Cardiac fibroblast (primary cell): ENCODE measurements at places on chromosomes 4 and X.

DNA sequence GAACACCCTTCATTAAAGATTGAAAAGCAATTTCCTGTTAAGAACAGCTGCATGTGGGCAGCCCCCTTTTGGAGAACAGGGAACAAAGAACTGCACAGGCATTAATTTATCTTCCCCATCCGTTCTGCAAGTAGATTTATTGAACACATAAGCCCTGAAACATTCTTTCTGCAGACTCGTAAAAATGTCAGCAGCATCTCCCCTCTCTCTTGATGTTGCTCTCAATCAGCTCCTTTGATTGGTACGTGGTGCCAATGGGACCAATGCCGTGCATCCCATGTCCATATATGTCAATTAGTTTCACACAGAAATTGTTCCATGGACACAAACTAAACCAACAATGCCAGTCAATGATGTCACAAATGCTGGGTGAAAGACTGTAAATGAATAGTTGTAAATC, 228.5 kb upstream of the RASGEF1B start:
- no peak for DNase-seq

- no peak for DNase-seq
Observed at GRCh38 chrX:148372925-148373324, 127.5 kb upstream of the AFF2 start.

DNA sequence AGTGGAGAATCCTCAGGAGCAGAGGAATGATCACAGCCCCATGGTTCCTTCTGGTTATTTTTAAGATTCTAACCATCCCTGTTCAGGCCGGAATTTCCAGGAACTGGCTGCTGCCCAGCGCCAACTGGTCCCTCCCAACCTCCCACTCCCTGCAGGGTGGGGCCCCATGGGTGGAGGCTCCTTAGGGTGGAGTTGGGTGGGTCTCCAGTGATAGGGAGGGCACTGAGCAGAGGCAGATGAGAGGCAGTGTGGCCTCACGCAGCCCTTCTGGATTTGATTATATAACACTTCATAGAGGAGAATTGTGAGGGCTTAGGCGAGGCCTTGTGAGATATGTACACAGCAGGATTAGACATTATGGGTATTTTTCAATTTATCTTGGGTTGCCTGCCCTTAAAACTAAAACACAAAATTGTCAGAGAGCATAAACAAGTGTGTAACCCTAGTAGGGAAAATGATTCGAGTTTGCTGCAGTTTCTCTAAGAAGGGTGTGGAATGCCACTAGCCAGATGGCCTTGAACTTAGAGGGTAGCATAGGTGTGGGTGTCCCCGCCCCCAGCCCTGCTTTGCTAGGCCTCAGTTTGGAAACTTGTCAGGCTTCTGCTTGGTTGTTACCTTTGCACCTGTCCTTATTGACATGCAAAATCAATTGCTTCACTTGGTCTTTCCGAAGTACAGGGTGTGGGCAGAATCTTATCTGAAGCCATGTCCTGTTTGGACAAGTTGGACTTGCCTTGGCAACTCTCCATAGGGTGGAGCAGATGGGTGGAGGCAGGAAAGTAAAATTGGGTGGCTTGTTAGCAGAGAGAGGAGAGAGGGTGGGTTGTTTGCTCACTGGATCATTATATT, 9.4 kb downstream of the KLF3 start:
- peak; percentile 58 for DNase-seq

DNA sequence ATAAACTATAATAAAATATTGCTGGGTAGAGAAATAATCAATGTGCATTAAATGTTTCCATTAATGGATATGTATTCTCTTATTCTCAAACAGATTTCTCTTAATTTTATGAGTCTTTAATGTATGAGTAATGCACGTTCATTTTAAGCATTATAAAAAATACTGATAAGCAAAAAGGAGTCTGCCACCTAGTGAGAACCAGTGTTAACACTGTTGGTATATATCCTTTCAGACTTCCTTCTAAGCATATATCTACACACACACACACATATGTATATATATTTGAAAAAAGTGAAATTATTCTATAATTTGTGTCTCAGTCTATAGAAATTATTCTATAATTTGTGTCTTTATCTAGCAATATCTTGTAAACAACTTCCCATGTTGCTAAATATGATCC, 49.9 kb upstream of the MTMR1 start:
- peak; percentile 12 for DNase-seq

- no peak for DNase-seq
Observed at GRCh38 chr4:26135331-26135730, 185.5 kb upstream of the RBPJ start.
